ENCODE measurements at places on chromosomes 12 and 14.

GRCh38 chr12:52372216-52373154, 5.2 kb upstream of the KRT85 start:
- no peak for DNase-seq

DNA sequence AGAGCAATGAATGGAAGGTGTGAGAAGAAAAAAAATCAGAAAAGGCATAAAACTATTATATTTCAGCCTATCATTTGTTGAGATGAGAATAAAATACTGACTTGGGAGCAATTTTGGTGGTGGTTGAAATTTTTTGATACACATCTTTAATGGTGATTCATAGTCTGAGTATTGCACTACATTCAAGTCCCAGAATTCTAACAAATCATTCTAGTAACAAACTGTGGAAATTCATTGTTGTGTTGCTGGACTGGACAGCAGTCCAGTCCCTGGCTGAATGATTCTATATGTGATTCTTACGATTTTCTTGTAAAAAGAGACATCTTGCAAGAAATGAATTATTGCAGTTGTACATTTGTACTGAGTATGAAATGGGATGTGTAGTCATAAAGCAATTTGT, 268.6 kb downstream of the TRHDE start:
- no peak for DNase-seq

DNA sequence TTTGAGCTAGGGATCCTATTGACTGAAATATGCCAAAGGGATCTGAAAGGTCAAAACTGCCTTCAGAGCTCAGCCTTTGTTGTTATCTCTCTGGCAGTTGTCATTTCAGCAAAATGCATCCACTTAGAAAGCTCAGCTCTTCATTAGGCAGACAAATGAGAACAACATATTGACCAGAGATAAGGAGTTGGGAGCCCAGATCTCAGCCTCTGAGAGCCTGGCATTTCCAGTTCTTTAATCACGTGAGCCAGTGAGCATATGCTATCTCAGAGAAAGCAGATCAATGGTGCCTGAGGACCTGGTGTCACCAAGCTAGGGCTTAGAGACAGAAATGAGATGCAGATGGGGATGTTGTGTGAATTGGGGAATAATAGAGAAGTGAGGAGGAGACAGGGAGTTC, 101.1 kb downstream of the DAD1 start:
- no peak for DNase-seq

DNA sequence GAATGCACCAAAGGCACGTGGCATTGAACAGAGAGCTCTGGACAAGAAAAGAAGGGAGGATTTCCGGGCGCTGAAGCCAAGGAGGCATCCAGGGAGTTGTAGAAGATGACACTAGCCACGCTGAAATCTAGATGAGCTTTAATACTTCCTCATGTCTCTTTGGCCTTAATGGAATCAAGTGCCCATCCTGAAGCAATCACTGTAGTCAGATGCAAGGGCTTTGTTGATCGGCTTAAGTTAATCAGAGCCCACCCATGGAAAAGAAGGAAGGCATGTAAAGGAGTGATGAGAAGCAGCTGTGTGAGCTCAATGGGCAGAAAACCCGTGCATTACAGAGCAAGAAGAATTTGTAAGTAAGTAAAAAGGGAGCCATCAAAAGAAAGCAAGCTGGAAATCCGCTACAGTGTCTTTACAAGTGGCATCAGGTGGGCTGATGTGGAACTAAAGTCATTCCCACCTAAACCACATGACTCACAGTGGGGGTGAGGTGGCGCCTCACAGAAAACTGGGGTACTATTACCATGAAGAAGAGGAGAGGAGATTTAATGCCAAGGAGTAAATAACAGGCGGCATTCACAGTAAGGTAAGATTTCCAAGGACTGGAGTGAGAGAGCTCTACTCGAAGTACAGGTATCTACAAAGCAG, 48.4 kb downstream of the NDUFA12 start:
- no peak for DNase-seq

DNA sequence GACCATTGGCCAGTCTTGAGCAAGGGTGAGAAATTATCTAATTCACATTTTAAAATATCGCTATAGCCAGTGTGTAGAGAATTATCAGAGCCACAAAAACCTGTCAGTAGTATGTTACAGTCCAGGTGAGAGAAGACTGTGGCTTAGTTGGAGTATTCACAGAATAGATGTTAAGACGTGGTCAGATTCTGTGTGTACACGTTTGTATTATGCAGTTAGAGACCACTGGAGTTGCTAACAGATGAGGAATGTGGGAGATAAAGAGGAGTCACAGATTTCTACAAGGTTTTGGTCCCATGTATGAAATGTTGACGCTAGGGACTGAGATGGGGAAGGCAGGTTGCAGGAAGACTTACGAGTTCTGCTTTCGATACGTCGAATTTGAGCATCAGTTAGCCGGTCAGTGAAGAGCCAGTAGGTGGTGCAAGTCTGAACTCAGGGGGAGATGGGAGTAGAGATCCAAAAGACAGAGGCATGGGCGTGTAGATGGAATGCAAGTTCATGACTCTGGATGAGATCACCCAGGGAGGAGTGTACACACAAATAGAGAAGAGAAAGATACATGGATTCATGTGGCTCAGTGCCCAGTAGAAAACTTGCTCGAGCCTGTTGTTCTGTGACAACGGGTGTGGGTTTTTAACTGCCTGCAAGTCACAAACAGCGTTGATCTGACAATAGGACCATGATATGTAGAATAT, 114.8 kb upstream of the FLRT2 start:
- DNase-seq = no peak

DNA sequence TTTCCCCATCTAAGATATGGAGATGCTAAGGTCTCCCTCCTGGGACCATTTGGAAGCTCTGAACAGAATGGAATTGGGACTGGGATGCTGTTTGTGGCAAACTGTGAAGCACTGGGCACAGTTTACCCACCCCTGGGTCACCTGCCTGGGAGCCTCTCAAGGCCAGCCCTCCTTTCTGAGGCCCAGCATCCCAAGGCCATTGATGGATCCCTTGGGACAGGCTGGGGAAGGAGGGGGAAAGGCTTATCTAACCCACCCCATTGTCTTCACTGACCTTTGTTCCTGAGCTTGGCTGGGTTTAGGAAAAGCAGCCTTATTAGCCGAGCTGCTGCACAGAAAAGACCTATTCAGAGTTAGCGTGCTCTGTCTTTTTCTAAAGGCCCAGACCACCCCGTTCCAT, 5.2 kb downstream of the CCDC85C start:
- DNase-seq = no peak

DNA sequence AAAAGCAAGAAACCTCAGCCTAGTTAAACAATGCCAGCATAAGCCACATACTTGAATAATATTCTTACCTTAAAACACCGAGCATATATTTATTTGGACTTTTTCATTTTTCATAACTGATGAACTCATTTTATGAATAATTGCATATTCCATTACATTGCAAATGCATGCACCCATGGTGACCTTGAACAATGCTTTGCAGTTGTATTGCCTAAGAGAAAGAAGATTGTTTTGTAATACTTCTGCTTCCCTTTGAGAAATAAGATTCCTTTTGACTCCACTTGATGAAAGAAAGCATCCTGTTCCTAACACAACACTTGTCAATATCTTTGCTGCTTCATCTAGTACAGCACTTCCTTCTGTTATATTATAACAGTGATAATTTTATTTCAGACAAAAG, 1182.2 kb downstream of the FLRT2 start:
- DNase-seq = no peak

- DNase-seq = no peak
Observed at GRCh38 chr12:59827767-59828166, 231.9 kb downstream of the SLC16A7 start.

DNA sequence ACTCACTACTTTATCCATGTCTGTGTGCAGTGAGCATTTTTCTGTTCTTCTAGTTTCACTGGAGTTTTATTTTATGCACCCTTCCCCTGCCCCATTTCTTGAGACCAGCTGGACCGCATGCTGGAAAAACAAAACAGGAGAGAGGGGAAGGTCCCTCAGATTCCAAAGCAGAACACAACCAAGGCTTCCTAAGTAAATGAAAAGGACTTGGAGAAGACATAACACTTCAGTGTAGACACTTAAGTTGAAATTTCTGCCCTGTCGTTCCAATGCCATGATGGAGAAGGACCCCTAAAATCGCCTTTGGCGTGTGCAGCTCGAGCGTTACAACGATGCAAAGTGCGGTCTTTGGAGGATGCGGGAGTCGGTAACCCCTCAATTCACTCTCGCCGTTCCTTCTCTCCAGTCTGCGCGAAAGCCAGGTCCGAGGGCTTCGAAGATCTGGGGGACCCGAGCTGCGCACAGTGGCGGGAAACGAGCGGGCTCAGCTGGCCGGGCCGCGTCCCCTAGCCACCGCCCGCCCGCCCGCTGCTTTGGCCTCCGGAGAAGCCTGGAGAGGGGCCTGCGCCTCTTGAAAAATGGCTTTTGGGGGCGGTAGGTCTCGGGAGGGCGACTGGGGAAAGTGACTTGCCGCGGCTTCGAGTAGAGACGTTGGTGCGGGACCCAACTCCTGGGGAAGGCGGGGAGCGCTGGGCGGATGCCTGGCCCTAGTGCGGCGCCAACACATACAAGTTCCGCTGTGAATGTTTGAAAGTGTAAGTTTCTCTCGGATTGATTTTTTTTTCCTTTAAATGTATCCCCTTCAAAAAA, 11.2 kb upstream of the HOXC13 start:
- DNase-seq = no peak

DNA sequence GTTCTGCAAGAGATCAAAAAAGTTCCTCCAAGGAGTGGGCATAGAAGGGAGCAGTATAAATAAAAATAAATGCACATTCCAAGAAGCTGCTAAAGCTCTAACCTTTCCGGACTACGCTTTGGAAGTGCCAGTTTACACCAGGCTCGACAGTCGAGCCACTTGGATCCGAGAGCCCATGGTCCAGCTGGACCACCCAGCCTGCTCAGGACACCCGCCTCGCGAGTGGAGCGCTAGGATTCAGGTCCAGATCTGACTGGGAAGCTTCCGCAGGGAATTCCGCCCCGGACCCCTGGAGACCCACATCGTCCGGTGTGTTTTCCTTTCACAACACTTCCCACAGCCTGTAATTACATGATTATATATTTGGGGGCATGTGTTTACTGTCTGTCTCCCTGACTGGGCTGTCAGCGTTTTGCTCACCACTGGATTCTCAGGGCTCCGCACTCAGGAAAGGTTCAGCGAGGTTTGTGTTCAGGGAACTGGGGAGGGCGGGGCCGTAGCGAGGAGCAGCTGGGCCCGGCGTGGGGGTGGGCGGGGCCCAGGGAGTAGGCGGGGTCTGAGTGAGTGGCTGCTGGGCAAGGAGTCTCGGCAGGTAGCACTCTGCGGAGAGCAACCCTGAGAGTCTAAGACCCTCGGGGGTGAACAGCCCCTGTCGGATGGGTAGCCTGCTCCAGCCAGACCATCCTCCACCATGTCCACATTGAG, 52.3 kb upstream of the TMEM263 start:
- peak; percentile 62 for DNase-seq

- no peak for DNase-seq
Observed at GRCh38 chr12:119836781-119837180, 40.3 kb downstream of the CIT start.

GRCh38 chr12:82595941-82596340, 90.8 kb upstream of the TMTC2 start:
- no peak for DNase-seq

DNA sequence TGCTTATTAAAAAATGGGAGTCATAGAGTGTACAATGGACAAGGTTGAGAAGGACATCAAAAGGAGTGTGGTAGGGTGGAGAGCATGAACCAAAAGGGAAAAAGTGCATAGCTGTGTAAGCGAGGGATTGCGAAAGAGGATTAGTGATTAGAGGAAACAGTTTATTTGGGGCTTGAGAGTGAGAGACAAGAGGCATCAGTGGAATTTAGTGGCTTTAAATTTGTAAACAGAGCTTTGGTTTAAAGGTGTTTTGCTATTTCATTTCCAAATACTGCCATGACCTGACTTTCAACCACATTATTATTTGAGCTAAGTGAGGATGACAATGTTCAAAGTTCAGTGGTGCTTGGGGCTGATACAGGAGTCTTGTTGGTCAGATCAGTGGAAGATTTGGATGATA, 53.4 kb downstream of the SLC16A7 start:
- DNase-seq = no peak

GRCh38 chr12:87967871-87968270, 61.3 kb downstream of the C12orf50 start:
- no peak for DNase-seq

- no peak for DNase-seq
Observed at GRCh38 chr14:30915596-30915995, 41.2 kb downstream of the COCH start.

GRCh38 chr12:77796775-77797174, 33.9 kb upstream of the NAV3 start:
- no peak for DNase-seq

DNA sequence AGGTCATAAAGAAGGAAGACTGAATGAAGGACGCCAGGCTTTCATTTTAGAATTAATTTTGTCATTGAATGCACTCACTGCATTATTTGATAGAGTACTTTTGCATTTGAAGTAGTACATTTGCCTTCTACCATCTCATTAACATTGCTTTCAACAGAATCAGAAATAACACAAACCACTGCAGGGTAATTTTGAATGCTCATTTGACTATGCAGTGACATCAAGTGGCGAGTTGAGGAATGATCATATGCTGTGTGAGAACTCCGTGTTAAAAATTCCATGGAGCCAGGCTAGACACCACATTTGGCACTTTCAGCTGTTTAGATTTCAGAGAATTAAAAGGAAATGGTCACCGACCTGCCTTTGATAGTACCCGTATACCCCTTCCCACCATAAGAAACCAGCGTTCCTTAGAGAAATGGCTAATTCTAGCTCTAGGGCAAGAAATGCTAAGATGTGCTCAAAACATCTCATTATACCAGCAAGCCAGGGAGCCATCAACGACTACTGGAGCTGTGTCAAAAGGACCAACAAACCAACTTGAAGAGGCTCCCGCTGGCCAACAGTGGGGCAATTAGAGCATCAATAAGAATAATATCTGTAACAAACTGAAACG, 16.5 kb downstream of the HEBP1 start:
- no peak for DNase-seq

DNA sequence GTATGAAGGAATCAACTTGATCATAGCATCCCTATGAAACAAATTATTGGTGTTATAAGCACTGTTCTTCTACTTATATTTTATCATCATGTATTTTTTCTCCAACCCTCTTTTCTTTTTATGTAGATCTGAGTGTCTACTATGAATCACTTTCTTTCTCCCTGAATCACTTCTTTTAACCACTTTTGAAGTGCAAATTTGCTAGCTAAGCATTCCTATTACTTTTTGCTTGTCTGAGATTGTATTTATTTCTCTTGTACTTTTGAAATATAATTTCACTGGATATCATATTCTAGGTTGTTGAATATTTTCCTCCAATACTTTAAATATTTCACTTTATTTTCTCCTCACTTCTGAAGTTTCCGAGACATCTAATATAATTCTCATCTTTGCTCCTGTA, 1282.3 kb upstream of the FLRT2 start:
- no peak for DNase-seq

GRCh38 chr12:38892087-38892786, 13.2 kb downstream of the CPNE8 start:
- DNase-seq = no peak

DNA sequence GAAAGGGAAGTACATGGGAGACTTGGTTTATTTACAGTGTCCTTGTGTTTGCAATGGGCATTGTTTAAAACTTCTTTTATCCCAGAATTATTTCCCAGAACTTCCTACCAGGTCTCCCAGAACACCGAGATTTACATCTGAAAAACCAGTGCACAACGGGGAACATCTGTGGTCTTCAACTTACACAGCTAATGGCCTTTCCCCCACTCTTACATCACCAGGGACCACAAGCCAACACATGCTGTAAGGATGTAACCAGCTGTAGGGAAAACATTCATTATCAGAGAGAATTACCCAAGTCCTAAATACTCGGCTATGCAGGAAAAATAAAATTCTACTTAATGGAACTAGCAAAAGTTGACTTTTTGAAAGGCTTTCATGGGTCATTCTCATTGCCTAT, 267.6 kb downstream of the DUSP6 start:
- DNase-seq = no peak

GRCh38 chr12:84648425-84648824, 264.2 kb downstream of the SLC6A15 start:
- DNase-seq = no peak

All from T-helper 1 cell (primary cell).